ENCODE measurements at places on chromosomes 4 and X.

- no peak overlapping the region for H3K27ac ChIP-seq
- DNase-seq: no peak
- no peaks in the 10 kb centered on the region for H3K36me3 ChIP-seq
These were observed 158.0 kb upstream of the GYPA start for GRCh38 chr4:144298519-144298918.

GRCh38 chr4:139858436-139859205 lies 193.0 kb downstream of the MGST2 start:
- no peaks in the 10 kb centered on the region for H3K36me3 ChIP-seq
- no peak for DNase-seq
- H3K27me3 ChIP-seq: peaks cover 26% of the 10 kb centered on the region
- peak overlapping the region; percentile 61 for H3K27ac ChIP-seq

GRCh38 chrX:5733501-5733900 lies 495.2 kb downstream of the NLGN4X start:
- H3K27me3 ChIP-seq: no peaks in the 10 kb centered on the region
- H3K4me1 ChIP-seq: no peaks in the 10 kb centered on the region
- H3K4me3 ChIP-seq: no peak overlapping the region
- no peak for DNase-seq

GRCh38 chrX:68461093-68461492 lies 27.8 kb upstream of the OPHN1 start:
- no peak overlapping the region for H3K4me3 ChIP-seq
- no peaks in the 10 kb centered on the region for H3K27me3 ChIP-seq
- H3K27ac ChIP-seq: no peak overlapping the region

DNA sequence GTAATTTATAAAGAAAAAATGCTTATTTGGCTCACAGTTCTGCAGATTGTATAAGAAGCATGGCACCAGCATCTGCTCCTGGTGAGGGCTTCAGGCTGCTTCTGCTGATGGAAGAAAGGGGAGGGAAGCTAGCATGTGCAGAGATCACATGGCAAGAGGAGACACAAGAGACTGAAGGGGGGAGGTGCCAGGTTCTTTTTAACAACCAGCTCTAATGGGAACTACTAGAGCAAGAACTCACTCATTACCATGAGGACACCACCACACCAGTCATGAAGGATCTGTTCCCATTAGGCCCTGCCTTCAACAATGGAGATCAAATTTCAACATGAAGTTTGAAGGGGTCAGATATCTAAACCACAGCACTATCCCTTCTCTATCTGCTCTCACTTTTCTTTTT lies 9.4 kb upstream of the COPS4 start:
- H3K4me1 ChIP-seq: no peaks in the 10 kb centered on the region
- no peak overlapping the region for H3K27ac ChIP-seq
- no peak for DNase-seq
- H3K27me3 ChIP-seq: peaks cover 15% of the 10 kb centered on the region
- H3K36me3 ChIP-seq: no peaks in the 10 kb centered on the region
- no peak overlapping the region for H3K4me3 ChIP-seq

DNA sequence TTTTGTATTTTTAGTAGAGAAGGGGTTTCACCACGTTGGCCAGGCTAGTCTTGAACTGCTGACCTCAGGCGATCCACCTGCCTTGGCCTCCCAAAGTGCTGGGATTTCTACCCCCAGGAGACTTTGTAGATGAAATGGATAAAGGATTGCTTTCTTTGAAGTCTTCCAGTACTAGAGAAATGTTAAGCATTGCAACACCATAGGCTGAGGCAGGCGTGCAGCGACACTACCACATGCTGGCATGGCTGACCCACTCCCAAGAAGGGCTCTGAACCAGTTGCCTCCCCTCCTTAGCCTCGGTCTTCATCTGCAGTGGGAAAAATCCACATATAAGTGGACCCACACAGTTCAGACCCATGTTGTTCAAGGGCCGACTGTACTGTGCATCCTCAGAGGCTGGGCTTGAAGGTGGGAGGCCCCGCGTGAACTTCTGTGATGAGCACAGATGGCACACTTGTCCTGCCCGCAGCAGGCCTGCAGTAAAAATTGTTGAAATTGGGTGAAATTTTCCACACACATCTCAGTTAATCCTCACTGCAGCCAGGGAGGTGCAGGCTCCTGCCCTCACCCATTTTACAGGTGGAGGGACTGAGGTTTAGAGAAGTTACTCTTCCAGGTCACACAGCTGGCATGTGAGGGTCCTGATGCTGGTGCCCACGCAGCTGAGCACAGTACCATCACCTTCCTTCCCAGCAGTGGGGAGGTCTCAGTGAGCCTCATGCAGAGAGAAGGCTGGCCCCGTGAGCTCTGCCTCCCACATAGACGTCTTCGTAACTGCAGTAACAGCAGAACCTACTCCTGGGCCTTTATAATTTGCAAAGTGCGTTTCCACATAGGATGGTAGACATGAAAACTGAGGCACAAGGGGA lies 35.5 kb downstream of the HTRA3 start:
- H3K27me3 ChIP-seq: peaks cover under 1% of the 10 kb centered on the region
- no peak for DNase-seq

- H3K4me1 ChIP-seq: peaks cover 4% of the 10 kb centered on the region
- no peaks in the 10 kb centered on the region for H3K27me3 ChIP-seq
- no peak for DNase-seq
These were observed 134.7 kb upstream of the FAM9C start for GRCh38 chrX:13179100-13179499.

GRCh38 chrX:118644378-118644777 lies 83.0 kb upstream of the IL13RA1 start:
- H3K27me3 ChIP-seq: no peaks in the 10 kb centered on the region
- peaks cover 13% of the 10 kb centered on the region for H3K36me3 ChIP-seq
- no peak overlapping the region for H3K27ac ChIP-seq
- no peak overlapping the region for H3K4me3 ChIP-seq

DNA sequence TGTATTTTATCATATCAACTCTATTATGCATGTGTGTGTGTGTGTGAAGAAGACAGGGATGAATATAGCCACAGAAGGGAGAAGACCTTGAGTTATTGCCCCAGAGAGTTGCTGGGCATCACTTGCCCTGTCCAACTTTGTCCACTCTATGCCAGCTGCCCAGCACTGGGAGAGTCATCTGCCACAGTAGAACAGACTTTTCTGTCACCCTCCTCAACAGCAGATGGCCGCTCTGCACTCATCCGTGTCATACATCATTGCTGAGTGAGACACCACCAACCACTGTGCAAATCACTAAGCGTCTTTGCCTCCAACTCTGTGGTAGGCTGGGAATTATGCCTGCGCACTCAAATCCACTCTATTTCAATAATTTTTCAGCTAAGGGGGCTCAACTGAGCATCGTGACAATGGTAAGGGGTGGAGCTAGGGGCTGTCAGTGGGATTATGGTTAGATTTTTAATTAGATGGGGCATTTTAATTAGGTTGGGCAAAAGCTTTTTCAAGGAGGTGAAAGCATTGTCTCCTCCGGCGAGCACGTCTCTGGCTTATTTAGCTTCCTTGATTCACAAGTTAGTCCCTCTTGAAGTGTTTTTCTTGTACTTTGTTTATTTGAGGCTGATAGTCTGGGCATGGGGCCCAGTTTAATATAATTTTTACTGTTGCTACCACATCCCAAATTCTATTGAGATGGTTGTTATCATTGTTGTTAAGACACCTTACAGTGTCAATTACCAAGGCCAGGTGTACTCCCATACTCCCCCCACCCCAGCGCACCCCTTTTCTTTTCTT lies 100.1 kb upstream of the KLF3 start:
- H3K27me3 ChIP-seq: peaks cover 51% of the 10 kb centered on the region
- H3K4me3 ChIP-seq: no peak overlapping the region

DNA sequence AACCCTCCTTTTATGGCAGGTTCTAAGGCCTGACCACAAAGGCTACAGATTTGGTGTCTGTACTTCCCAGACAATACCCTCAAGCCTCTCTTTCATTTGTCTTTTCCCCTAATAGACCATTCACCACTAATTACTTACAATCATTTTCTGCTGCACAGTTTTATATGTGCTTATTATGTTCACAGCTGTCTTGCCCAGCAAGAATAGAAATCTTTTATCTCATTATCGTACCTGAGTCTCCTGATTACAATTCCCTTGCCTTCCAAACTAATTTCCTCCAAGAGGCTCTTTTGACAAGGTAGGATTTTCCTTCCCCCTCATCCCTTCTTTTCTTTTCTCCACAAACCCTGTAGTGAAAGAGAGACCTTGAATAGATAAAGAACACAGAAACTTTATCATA lies 352.5 kb upstream of the FMR1 start:
- no peaks in the 10 kb centered on the region for H3K27me3 ChIP-seq
- H3K4me3 ChIP-seq: no peak overlapping the region
- no peaks in the 10 kb centered on the region for H3K36me3 ChIP-seq
- DNase-seq: no peak
- H3K27ac ChIP-seq: no peak overlapping the region

- no peak for DNase-seq
- H3K27me3 ChIP-seq: no peaks in the 10 kb centered on the region
- no peak overlapping the region for H3K4me3 ChIP-seq
- no peak overlapping the region for H3K27ac ChIP-seq
- H3K4me1 ChIP-seq: no peaks in the 10 kb centered on the region
- no peaks in the 10 kb centered on the region for H3K36me3 ChIP-seq
These were observed 353.8 kb upstream of the CASK start for GRCh38 chrX:42276982-42277690.

DNA sequence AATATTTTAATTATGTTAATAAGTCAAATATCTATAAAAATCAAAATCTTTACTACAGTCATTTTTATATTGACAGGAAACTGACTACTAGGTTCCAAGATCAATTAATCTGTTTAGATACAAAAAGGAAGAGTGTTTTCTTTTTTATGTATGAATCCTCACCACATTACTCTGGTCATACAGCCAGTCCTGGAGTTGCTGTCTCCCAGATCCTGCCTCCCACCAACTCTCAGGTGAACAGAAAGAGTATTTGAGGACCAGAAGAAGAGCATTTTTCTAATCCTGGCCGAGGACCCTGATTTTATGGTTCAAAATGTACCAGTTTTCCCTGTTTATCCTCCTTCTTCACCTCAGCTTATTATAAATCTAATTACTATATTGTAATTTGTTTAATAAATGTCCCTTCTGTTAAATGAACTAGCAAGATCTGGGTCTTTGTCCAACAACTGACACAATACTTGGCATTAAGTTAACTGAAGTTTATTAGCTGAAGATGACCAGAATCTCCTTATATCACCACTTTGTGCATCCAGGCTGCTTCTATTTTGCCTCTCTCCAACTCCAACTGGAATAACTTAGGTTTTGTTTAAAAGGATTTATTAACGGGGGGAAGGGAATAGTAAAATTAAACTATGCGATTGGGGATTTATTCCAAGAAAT lies 224.4 kb upstream of the PCDH7 start:
- H3K4me3 ChIP-seq: no peak overlapping the region
- no peaks in the 10 kb centered on the region for H3K27me3 ChIP-seq
- DNase-seq: no peak
- H3K4me1 ChIP-seq: no peaks in the 10 kb centered on the region

DNA sequence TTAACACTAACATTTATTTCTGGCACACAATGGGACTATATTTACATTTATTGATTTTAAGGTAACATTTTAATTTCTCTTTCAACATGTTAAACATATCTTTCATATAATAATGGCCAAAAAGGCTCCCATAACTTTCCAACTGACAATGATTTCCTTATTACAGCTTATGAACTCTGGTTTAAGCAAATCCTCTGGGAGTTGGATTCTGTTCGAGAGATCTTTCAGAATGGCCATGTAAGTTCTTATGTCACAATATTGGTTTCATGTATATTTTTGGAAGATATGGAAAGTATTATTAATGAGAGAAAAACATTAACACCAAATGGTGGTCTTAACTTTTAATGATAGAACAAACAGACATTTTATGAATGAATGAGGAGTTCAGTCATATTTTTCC lies 4.1 kb downstream of the TDO2 start:
- H3K4me3 ChIP-seq: no peak overlapping the region
- no peaks in the 10 kb centered on the region for H3K36me3 ChIP-seq
- H3K27ac ChIP-seq: no peak overlapping the region
- peaks cover 2% of the 10 kb centered on the region for H3K4me1 ChIP-seq
- H3K27me3 ChIP-seq: no peaks in the 10 kb centered on the region
- no peak for DNase-seq

- DNase-seq: no peak
- H3K36me3 ChIP-seq: no peaks in the 10 kb centered on the region
- peaks cover 7% of the 10 kb centered on the region for H3K27me3 ChIP-seq
- H3K27ac ChIP-seq: no peak within 1 kb of the TSS
- peaks cover 1% of the 10 kb centered on the region for H3K4me1 ChIP-seq
- H3K4me3 ChIP-seq: no peak within 1 kb of the TSS
These were observed at the start of gene CLDN2 for GRCh38 chrX:106919932-106920452. TSS of gene CLDN2 (plus strand) at chrX:106920402. CDS start at chrX:106928229, 7,827 bp downstream.

GRCh38 chr4:8394061-8394519 lies 46.4 kb downstream of the ACOX3 start:
- DNase-seq: no peak
- H3K36me3 ChIP-seq: peaks cover 6% of the 10 kb centered on the region
- peaks cover 4% of the 10 kb centered on the region for H3K4me1 ChIP-seq
- H3K27me3 ChIP-seq: no peaks in the 10 kb centered on the region

DNA sequence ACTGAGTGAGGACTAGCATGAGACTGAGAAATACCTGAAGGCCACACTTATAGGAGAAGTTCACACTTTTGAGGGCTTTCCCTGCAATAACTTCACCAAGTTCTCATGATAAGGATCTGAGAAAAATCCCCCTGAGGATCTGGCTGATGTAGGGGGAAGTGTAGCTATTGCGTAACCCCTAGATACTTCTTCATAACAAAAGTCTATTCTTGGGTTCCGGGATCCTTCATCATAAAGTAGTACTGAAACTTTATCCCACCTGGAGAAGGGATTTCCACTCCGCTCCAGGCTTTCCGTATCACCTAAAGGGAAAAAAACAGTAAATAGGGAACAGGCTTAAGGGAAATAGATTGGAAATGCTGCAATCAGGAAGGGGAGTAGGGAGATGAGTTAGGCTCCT lies 13.3 kb downstream of the USP27X start:
- H3K27me3 ChIP-seq: no peaks in the 10 kb centered on the region
- no peaks in the 10 kb centered on the region for H3K36me3 ChIP-seq
- no peak overlapping the region for H3K27ac ChIP-seq
- no peak for DNase-seq
- H3K4me1 ChIP-seq: no peaks in the 10 kb centered on the region

DNA sequence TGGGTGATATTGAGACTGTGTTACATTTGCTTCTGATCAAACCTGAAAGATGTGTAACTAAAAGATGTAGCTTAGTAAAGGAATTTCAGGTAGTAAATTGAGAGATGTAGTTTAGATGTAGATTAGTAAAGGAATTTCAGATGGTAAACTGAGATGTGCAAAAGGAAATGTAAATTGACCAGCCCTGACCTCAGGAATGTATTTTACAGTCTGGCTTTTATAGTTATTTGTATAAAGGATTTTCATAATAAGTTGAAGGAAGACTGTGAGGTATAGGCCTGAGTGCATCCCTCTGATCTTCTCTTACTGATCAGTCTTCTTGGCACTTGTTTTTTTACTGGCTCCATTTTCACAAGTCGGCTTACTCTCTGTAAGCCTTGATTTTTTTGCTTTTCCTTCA lies 3.2 kb downstream of the KLHL2 start:
- H3K27ac ChIP-seq: no peak overlapping the region
- H3K36me3 ChIP-seq: peaks cover 35% of the 10 kb centered on the region
- H3K4me1 ChIP-seq: peaks cover 72% of the 10 kb centered on the region
- no peak for DNase-seq

- H3K4me3 ChIP-seq: no peak overlapping the region
- H3K4me1 ChIP-seq: no peaks in the 10 kb centered on the region
- H3K27ac ChIP-seq: no peak overlapping the region
- H3K36me3 ChIP-seq: peaks cover 28% of the 10 kb centered on the region
These were observed 133.1 kb downstream of the ARAP2 start for GRCh38 chr4:36111172-36111571.
